ENCODE measurements at places on chromosomes 1 and 21.

GRCh38 chr1:20160034-20160433 lies 20.9 kb downstream of the PLA2G2F start:
- DNase-seq = no peak

GRCh38 chr1:184806296-184806721 lies 51.7 kb upstream of the EDEM3 start:
- DNase-seq = no peak

- no peak for DNase-seq
Measured at GRCh38 chr1:23848673-23849616, 19.1 kb downstream of the FUCA1 start.

DNA sequence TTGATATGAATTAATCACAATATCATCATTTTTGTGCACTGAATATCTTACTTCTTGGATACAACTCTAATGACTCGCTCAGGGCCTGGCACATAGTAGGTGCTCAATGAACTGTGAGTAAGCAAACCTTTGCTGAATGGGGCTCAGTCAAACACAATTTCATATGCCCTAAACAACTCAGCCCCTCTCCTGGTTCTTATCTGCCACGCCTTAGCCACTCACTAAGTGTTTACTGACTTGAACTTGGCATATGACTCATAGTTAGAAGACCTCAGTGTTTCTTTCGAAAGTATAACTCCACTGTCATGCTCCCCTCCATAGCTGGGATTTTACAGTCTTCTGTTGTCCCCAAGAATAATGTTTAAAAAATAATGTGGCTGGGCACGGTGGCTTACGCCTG lies 4.8 kb upstream of the IFNLR1 start:
- peak; percentile 61 for DNase-seq

DNA sequence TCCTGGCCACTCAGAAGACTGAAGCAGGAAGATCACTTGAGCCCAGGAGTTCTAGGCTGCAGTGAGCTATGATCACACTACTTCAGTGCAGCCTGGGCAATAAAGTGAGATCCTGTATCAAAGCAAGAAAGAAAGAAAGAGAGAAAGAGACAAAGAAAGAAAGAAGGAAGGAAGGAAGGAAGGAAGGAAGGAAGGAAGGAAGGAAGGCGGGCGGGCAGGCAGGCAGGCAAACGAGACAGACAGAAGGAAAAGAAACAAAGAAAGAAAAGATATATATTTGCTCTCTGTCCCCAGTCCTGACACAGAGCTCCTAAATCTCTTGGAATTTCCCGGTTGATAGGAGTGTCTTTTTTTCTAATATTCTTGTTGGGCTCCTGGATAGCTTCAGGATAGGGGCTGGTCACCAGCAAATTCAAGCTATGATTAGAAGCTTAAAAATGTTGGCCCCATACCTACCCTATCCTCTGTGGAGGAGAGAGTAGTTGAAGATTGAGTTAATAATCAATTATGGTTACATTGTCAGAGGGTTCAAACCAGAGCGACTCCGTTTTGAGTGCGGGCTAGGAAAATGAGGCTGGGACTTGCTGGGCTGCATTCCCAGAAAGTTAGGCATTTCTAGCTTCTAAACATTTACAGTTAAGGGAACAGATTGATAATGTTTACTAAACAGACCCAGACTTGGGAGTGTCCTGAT lies 3.3 kb upstream of the MIGA1 start:
- no peak for DNase-seq

- DNase-seq = no peak
Measured at GRCh38 chr1:219682788-219683187, 69.9 kb upstream of the ZC3H11B start.

GRCh38 chr1:39081271-39082009 lies 55.3 kb downstream of the NDUFS5 start:
- no peak for DNase-seq

- DNase-seq = no peak
Measured at GRCh38 chr1:201686714-201687455, 142.1 kb upstream of the IPO9 start.

DNA sequence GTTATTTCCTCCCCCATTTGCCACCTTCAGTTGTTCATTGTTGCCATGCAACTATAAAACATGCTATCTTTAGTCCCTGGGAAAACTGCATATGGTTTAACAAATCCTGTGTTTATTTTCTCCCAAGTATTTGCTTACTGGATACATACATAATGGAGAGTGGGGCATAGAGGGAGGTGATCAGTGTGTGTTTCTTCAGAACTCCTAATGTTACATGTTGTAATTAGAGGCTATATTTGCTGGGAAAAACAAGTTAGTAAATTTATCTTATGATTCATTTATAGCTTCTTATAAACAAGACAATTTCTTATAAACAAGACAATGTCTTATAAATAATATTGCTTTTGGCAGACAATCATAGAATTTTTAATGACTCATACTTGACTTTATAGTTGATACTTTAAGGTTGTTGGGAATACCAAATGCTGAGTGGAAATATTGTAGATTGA lies 7.3 kb upstream of the GIPC2 start:
- DNase-seq = no peak

DNA sequence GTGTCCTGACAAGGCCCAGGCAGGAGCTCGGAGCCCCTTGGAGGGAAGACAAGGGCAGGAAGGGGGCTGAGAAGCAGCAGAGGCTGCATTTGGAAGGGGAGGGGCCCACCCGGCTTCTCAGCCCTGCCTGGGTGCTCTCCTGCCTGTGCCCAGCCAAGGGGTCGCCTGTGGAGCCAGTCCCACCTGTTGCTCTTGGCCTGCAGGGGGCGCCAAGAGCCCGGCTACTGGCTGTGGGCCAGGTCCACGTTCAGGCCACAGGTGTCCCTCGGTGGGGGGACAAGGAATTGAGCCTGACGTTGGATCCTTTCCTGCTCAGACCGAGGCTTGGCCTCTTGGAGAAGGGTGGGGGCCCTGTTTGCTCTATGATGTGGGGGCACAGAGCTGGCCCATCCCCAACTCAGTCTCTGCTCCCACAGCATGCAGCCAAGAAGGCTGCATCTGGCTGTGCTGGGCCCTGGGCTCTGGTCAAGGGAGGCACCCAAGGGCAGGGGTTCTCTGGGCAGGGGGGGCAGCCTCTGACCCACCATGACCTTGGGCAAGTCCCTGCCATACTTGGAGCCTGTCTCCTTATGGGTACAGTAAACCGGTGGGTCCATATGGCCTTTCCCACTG lies 10.9 kb downstream of the WNT4 start:
- DNase-seq = peak; percentile 30

DNA sequence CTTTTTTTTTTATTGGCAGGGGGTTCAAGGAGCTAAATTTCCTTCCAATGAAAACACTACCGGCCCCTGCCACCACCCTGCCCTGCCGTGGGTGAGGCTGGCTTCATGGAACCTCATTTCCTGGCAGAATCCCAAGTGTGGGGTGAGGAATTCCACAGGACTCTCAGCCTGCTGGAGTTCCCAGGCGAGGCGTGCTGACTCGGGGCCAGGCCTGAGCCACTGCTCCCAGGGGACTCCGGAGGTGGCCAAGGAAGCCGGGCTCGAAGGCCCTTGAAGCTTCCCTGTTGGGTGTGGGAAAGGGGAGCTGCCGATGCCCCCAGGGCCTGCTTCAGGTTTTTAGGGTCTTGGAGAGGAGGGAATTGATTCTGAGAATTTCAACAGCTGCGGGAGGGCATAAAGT lies 95.3 kb upstream of the ACTRT2 start:
- DNase-seq = no peak

- DNase-seq = no peak
Measured at GRCh38 chr1:160366731-160367515, at the start of gene NHLH1. TSS of gene NHLH1 (plus strand) at chr1:160367071. CDS start at chr1:160370732, 3,661 bp downstream.

- no peak for DNase-seq
Measured at GRCh38 chr1:14553711-14554110, 44.8 kb upstream of the KAZN start.

DNA sequence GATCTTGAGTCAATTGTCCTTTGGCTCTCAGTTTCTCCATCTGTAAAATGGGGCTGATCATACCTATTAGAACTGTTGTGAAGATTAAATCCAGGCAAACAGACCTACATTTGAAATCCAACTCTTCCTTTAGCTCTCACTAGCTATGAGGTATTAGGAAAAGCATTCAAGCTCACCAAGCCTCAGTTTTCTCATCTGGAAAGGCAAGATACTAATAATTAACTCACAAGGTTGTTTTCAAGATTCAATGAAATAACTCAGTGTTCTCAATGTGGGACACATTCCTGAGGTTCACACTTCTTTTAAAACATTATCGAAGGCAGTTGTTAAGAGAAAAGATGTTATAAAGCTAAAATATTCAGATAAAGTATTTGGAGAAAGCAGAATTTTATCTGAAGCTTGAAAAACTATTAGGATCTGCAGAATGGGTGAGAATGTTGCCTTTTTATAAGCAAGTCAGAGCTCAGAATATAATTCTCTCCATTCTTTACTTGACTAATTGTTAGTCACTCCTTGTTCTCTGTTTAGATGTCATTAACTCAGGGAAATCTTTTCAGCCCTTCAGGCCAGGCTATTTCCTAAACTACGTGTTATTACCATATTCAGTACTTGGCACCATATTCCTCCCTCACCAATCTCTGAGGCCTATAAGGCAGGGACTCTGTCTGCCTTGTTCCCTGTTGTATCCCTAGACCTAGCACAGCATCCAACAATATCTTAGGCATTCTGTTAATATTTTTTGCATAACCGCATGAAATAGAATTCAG lies 72.0 kb upstream of the VAV3 start:
- no peak for DNase-seq

GRCh38 chr1:50208756-50209155 lies 100.0 kb downstream of the ELAVL4 start:
- no peak for DNase-seq

GRCh38 chr1:26315874-26316850 lies 1.6 kb upstream of the CD52 start:
- no peak for DNase-seq

- no peak for DNase-seq
Measured at GRCh38 chr1:92464588-92465255, 22.0 kb downstream of the GFI1 start.

DNA sequence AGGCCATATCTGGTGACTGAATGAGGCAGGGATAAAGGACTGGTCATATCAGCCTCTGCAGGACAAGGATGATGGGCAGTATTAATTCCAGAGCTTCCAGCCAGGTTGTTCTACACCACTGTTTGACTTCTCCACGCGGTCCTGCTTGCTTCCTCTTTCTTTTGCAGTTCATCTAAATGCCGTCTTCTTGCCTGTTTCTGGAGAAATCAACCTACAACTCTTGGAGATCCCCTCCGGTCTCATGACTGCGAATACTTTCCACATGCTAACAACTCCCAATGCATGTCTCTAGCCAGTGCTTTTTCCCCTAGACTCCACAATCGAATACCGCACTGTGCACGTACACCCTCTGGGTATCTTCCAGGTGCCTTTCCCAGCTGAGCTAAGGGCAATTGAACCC lies 14.1 kb upstream of the TIAM1 start:
- DNase-seq = no peak

DNA sequence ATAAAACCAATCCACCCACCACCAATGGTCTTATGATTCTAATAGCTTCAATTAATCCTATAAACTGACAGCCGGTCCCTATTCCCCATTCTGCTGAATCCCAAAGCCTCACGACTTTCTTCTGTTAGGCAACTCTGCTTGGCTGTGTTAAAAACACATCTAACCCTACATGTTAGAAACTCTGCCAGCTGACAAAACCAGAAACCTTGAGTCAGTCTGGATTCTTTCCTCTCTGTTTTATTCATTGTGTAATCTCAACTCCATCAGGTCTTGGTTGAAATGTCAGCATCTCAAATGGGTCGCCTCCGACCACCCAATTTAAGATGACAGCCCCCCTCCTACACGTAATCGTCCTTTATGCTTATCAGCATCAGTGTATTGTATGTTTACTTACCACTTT lies 312.1 kb downstream of the DISC1 start:
- DNase-seq = no peak

DNA sequence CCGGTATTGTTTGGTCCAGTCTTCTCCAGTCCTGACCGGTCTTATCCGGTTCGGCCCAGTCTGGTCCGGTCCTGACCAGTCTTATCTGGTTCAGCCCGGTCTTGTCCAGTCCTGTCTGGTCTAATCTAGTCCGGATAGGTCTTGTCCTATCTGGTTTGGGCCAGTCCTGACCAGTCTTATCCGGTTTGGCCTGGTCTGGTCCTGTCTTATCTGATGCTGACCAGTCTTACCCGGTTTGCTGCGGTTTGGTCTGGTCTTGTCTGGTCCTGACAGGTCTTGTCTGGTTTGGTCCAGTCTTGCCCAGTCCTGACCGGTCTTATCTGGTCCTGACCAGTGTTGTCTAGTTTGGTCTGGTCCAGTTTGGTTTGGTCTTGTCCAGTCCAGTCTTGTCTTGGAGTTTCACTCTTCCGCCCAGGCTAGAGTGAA lies 30.1 kb downstream of the DHX9 start:
- no peak for DNase-seq

DNA sequence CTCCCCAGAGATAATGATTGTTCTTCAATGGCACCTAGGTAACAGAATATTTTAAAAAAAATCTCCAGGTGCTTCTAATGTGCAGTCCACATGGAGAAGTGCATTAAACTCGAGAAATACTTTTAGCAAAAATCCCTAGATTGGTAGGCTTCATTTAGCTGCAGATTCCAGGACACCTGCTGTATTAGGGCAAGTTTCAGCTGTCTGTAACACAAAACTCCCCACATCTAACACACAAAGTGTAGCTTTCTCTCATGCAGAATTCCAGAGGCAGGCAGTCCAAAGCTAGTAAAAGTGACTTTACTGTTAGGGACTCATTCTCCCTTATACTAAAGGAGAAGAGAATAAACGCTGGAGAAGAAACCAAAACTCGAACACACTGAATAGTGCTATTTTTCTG lies 1414.3 kb upstream of the B3GALT2 start:
- no peak for DNase-seq

- no peak for DNase-seq
Measured at GRCh38 chr1:203166192-203166940, 9.3 kb downstream of the MYBPH start.

GRCh38 chr21:44681861-44682579 lies at the start of gene KRTAP12-1:
TSS of gene KRTAP12-1 (minus strand) at chr21:44682163. CDS start at chr21:44682123, 40 bp downstream.
- no peak for DNase-seq

DNA sequence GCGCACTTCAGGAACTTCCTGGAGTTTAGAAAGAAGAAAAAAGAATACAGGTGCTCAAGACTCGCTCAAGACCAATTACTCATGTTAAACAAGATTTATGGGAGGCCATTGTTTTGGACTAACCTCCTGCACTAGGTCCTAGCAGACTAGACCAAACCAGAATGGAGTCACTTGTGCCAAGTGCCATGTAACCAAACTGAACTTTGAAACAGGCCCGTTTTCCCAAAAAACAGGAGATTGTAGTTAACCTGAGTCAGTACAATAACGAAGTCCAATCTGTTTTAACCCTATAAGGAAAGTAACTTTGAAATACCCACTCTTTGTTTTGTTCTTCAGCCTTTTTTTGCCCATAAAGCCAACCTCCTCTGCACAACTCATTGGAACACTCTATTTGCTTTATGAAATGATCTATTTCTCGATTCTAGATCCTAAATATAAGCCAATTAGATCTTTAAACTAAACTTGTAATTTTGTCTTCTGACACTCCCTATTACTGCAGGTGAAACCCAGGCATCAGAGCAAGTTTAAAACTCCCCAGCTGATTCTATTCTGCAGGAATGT lies 695 bp upstream of the NTPCR start:
- DNase-seq = no peak

DNA sequence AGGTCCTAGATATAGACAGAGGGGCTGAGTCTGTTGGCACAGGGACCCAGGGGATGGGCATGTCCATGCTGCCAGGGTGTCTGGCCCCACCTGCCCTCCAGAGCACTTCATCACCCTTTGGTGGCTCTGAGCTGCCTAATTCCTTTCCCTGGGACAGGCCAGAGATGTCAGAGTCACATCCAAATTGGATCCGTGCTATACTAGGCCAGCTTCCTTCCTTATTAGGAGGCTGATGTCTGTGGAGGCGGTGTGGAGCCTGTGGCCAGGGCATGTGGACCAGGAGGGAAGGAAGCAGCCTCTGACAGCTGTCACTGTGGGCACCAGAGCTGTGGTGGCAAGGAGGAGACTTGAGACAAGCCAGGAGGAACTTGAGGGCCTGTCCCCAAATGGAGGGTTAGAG lies 77.7 kb upstream of the TMEM51 start:
- no peak for DNase-seq

All from COLO829 (cell line).